AG20443 (cell line): ENCODE measurements at places on chromosomes 16 and 17.

DNA sequence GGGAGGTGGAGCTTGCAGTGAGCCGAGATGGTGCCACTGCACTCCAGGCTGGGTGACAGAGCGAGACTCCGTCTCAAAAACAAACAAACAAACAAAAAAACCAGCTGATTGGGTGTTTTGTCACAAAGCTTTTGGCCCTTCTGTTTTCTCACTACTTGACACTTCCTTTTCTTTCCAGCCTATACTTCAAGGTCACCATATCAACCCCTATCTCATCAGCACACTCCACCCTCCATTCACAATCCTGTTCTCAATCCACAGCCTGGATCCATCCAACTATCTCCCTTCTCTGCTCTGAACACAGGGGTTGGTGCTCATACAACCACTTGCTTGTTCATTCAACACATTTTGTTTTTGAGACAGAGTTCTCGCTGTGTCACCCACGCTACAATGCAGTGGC, 6.6 kb upstream of the MED11 start:
- no peak for DNase-seq

DNA sequence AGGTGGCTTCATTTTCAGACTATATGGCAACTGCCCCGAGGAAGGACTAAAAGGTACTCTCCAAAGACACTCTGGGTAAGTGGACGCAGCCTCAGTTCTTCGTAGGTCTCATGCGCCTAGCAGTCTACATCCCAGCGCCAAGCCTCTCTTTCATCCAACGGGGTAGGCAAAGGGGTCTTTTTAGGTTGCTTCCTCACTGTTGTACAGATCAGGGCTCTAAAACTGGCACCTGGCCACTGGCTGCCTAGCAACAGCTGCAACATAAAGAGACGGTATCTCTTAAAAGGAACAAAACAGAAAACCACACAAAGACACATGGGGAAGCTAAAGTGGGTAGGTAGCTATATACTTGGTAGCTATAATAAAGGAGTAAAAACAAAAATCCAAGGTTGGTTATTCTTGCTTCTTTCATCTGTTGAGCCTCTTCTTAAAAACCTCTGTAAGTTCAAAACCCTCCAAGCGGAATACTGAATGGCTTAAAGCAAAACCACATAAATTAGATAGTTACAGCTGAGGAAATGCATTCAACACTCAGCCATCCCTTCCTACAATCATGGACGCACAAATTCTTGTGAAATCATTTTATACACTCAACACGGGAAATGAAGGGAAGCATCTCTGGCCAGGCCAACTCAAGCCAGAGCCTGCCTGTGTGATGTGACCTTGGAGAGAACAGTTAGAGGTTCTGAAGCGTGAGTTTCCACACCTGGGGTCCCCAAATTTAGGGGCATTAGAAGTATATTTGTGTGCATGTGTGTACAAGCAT, 22.7 kb downstream of the CYTH1 start:
- no peak for DNase-seq

DNA sequence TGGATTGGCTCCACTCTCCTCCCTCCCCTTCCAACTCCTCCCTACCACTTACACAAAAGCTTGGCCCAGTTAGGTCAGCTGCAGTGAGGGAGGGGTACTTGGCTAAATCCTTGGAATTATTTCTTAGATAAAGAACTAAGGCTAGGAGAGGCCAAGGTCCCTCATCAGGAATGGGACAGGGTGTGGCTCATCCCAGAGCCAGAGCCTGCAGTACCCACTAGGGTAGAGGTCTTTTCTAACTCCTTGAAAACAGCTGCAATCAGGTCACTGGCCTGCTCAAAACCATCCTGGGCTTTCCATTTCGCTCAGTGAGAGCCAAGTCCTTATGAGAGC, 1.9 kb upstream of the SLC46A1 start:
- no peak for DNase-seq

DNA sequence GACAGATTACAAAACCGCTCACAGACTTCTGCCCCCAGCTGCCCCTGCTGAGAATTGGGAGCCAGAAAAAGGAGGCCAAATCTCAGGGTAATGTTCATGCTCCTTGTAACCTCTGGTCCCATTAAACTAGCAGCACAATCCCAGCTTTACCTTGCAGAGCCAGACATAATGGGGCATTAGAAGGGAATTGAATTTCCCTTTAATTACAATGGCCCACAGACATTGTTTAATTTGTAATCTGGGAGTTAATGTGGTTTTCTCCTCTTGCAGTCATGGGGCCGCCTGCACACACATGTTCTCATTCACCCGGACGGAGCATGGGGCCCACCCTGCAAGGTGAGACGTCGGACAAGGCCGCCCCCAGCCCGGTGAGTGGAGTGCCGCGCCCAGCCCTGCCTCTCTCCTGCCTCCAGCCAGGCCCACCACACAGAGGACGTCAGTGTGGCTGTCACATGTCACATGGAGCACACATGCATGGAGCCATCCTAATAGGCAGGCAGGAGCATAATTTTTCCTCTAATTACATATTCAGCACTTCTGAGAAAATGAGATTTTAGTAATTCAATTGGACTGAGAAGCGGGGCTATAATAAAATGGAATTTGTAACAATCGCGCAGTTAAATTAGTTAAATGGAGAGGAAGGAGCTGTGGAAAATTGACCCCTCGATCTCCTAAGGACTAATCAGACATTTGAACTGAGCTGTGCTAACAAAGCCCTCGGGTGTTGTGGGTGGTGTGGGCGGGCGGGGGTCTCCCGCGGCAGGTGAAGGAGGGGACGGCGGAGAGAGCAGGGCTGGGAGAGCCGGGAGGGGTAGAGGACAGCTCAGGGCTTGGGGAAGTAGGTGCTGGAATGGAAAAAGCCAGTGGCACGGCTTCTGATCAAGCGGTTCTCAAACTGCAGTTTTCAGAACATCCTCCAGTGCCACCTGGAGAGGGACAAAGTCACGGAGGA, 87.7 kb downstream of the ENGASE start:
- no peak for DNase-seq

DNA sequence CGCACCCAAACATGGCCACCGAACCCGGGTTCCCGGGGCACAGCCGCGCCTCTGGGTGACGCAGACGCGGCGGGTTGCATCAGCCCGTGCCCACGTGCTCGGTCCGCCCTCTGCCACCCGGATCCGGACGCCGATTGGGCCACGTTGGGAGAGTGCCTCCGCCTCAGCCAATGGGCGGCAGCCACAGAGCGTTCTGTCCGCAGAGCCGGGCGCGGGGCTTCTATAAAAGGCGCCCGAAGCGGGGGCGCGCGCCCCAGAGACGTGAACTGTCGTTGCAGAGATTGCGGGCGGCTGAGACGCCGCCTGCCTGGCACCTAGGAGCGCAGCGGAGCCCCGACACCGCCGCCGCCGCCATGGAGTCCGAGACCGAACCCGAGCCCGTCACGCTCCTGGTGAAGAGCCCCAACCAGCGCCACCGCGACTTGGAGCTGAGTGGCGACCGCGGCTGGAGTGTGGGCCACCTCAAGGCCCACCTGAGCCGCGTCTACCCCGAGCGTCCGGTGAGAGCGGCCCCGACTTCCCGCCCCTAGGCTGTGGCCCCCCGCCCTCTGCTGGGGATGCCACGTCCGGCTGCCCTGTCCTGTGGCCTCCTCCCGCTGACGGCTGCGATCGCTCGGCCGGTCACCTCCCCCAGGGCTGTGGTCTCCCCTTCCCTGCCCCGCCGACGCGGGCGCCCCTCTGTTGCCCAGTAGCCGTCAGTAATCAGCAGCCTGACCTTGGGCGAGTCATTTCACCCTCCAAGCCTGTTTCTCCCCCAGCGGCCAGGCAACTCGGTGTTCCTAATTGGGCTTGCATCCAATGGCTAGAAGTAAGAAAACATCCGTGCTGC, at the start of gene HERPUD1:
HERPUD1 (plus strand) TSS at position 251 of the 829 bp plus-strand sequence; CDS start at position 354, 103 bp downstream.
- peak; percentile 100 for DNase-seq
